ENCODE measurements at places on chromosomes 3 and 15.

- no peak for DNase-seq
Measured at GRCh38 chr3:127034990-127035652, 52.2 kb downstream of the PLXNA1 start.

DNA sequence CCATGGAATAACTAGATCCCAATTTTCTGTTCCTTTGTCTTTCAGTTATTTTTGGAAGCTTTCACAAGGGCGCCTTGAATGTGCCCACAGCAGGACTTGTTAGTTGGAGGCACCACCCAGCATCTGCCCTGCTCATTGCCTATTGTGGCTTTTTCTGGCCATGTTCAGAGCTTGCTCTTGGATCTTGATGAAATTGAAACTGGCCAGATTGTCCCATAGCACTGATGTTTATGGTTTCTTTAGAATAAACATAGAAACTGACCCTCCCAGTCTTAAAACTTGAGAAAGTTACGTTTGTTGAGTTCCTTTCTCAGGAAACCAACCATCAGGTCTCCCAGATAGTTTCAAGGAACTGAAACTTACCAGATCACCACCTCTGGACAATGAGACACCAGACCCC is 474.7 kb downstream of the IL5RA start:
- no peak for DNase-seq

DNA sequence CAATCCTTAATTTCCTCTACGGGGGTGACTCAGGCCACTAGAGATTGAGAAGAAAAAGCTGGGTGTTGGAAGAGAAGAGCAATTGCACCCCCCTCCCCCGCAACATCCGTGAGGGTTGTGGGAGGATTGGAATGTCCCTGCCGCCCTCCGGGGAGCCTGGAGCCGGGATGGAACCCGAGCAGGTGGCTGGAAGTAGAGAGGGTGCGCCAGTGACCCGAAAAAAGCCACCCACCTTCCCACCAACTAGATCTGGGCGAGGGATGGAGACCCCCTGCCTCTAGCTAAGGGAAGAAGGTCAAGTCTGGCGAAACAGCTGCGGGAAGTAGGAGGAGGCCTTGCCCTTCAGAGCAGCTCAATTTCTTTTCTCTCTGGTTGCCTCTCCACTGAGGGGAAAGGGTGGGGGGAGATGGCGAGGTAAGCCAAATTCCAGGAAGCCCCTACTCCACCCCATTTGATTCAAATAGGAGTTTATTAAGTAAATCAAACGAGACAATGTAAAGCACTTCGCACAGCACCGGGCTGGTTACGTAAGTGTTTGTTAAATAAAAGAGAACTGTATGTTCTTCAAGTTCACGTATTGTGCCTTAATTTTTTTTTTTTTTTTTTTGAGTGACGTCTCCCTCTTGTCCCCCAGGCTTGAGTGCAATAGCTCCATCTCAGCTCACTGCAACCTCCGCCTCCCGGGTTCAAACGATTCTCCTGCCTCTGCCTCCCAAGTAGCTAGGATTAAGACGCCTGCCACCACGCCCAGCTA is 1.1 kb upstream of the WWTR1 start:
- DNase-seq = no peak

DNA sequence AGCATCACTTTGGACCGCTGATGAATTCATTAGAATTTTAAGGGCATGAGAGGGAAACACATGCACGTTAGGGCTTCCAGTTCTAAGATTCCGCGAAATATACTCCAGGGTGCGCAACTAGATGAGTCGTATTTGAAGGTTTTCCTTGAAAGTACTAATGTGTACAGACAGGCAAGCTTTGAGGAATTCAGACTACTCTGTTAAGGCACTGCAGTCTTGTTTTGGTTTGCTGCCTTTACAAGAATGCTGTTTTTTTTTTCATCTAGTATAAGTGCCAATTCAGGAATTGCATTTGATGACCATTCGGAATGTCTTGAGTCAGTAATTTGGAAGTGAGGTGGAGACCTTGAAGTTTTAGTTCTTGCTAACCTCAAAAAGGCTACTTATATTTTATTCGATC is 19.1 kb downstream of the TRNT1 start:
- no peak for DNase-seq

GRCh38 chr3:195558602-195559001 is 15.5 kb upstream of the PPP1R2 start:
- peak; percentile 45 for DNase-seq

DNA sequence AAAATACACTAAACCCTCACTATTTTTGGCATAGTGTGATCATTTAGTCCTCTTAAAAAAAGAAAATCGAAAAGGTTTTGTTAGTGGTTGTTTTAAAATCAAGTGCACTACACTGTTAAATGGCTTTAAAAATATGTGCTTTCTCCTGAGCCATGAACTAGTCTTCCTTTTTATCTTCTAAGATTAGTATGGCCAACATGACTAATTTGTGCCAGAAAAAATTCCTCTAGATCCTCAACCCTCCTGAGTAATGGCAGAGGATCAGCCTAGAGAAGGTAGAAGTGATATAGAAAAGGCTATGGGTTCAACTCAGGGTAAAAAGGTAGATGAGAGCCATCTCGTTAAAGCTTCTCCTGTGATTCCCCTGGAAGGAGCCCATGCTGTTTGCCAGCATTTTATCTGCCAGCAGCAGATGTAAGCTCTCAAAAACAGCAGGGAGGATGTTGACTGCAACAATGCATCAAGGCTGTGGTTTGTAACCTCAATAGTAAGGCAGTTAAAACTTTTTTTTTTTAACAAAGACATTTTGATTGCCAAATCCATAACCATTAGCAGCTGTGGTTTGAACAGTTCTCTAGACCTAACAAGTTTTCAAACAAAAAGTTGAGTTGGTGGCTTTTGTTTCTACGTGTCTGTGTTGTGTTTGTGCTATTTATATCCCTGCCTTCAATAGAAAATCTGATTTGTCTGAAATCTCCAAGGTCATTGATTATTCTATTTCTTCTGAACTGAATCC is 30.2 kb upstream of the ZNF609 start:
- peak; percentile 33 for DNase-seq

DNA sequence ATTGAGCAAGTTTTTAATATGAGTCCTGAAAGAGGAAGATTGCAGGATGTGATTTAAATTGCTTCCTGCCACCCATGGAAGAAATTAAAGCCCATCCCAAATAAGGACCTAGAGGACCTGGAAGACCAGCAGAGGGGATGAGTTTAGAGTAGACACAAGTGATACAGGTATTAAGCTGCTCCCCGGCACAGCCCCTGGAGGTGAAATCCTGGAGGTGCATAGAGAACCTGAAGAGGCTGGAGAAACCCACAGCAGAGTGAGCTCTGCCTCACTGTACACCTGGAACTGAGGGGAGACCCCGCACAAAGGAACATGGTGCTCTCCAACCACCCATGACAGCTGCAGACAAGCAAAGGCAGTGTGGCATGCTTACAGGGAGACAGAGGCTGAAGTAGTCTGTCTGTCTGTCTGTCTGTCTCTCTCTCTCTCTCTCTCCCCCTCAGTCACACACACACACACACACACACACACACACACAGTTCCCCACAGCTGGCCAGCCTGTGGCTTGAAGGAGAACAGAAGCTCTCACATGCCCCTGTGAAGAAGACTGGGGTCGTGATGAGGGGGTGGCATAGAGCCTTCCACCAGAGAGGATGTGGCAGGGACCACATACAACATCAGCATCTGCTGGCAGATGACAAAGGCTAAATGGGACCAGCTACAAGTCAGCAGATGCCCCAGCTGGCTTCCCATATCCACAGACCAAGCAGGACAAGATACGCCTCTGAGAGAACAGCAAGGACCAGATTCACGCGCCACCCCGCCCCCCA is 38.1 kb downstream of the FSIP1 start:
- no peak for DNase-seq

- DNase-seq = no peak
Measured at GRCh38 chr3:126858401-126858800, 124.5 kb upstream of the PLXNA1 start.

GRCh38 chr3:151869181-151869580 is 4.3 kb upstream of the SUCNR1 start:
- no peak for DNase-seq

- no peak for DNase-seq
Measured at GRCh38 chr3:169256027-169256426, 407.5 kb downstream of the MECOM start.

DNA sequence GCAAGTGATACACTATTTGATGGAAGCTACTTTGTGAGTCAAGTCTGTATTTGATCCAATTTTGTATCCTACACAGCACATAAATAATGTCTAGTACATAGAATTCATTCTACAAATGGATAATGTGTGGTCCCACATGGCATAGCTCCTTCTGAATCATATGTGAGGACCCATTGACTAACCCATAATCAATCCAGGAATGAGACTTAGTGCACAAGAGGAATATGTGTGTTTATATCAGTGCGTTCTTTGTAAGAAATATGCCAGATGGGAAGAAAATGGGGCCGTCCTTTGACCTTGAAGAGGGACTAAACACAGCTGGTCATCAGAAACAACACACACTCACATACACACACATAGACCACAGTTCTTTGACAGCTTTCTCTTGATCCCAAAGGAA is 282.7 kb upstream of the SEMA6D start:
- no peak for DNase-seq

GRCh38 chr3:9081184-9081818 is 118.0 kb upstream of the RAD18 start:
- DNase-seq = no peak

- DNase-seq = no peak
Measured at GRCh38 chr3:115806501-115806900, 183.2 kb downstream of the GAP43 start.

DNA sequence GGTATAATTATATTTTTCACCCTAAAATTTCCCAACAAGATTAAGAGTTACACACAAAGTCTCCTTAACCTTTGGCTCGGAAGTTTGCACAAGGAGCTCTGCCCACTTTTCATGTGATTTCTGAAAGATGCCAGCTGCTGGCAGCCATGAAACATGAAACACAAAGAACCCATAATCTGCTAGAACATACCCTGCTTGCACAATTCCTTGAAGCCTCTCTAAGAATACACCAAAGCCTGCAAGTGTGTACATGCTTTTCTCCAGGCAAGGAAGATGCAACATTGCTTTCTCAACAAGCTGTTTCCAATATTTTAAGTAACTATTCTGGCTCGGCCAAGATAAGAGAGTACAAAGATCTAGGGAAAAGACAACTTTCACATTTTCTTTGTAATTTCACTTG is 182.0 kb upstream of the WNT5A start:
- DNase-seq = no peak
